Activated T-helper 1 cell treated with anti-CD3 and anti-CD28 coated beads, Interleukin-2, amount 50 U/mL, for 16 hours (primary cell): ENCODE measurements at places on chromosomes 2 and 18.

GRCh38 chr2:69634196-69634821, 9.2 kb downstream of the AAK1 start:
- DNase-seq, result no peak

- no peak for DNase-seq
These were observed 65.0 kb downstream of the NOL4 start for GRCh38 chr18:34159691-34160185.

- no peak for DNase-seq
These were observed 1084.7 kb upstream of the LRRTM1 start for GRCh38 chr2:81389203-81389602.

DNA sequence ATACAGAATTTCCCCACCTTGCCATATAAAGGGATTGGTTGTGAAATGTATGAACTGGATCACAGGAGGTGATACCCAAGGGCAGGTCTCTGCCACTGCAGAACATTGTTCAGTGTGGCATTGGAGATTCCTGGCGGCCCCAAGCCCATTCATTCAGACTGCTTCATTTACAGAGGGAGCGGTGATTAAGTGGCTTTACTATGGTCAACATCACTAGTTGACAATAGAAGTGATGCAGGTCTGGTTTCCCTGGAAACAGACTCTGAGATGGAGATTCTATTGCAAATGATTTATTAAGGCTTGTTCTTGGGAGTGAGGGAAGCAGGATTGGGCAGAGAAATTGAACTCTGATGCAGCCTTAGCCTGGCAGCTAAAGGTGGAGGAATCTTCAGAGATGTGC, 62.4 kb downstream of the ZDBF2 start:
- DNase-seq, result no peak

DNA sequence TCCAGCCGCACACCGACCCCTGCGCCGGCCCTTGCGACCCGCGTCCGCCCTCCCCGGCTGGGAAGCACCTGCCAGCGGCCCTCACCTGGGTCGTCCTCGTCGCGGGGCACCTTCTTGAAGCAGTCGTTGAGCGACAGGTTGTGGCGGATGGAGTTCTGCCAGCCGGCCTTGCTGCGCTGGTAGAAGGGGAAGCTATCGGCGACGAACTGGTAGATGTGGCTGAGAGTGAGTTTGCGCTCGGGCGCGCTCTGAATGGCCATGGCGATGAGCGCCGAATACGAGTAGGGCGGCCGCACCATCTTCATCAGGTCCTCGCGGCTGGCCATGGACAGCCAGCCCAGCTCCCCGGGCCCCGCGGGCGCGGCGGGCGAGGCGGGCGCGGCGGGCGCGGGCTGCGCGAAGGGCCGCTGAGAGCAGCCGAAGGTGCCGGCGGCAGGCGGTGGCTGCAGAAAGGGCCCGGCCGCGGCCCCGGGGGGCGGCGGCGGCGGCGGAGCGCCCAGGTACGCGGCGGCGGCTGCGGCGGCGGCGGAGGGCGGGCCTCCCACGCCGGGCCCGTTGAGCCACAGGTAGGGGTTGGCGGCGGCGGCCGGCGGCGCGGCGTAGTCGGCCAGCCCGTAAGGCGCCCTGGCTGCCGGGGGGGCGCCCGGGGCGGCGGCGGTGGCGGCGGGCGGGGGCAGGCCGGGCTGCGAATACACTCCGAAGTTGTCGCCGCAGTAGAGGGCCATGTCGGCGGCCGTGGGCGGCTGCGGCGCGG, 505 bp downstream of the FOXI3 start:
- no peak for DNase-seq

GRCh38 chr2:215293879-215294278, 18.0 kb upstream of the ATIC start:
- no peak for DNase-seq

GRCh38 chr2:55311444-55311870, 42.4 kb upstream of the MTIF2 start:
- no peak for DNase-seq

GRCh38 chr18:47333926-47334635, 82.6 kb upstream of the SKOR2 start:
- DNase-seq, result no peak

- no peak for DNase-seq
These were observed 72.1 kb upstream of the RGPD5 start for GRCh38 chr2:109722026-109722425.

- no peak for DNase-seq
These were observed 26.1 kb downstream of the LIMS1 start for GRCh38 chr2:108560241-108560811.

GRCh38 chr2:43312755-43313641, 86.6 kb upstream of the ZFP36L2 start:
- no peak for DNase-seq

- DNase-seq, result no peak
These were observed 677.0 kb upstream of the FANCL start for GRCh38 chr2:58918141-58918540.

GRCh38 chr2:46876741-46877384, 38.7 kb downstream of the MCFD2 start:
- no peak for DNase-seq

DNA sequence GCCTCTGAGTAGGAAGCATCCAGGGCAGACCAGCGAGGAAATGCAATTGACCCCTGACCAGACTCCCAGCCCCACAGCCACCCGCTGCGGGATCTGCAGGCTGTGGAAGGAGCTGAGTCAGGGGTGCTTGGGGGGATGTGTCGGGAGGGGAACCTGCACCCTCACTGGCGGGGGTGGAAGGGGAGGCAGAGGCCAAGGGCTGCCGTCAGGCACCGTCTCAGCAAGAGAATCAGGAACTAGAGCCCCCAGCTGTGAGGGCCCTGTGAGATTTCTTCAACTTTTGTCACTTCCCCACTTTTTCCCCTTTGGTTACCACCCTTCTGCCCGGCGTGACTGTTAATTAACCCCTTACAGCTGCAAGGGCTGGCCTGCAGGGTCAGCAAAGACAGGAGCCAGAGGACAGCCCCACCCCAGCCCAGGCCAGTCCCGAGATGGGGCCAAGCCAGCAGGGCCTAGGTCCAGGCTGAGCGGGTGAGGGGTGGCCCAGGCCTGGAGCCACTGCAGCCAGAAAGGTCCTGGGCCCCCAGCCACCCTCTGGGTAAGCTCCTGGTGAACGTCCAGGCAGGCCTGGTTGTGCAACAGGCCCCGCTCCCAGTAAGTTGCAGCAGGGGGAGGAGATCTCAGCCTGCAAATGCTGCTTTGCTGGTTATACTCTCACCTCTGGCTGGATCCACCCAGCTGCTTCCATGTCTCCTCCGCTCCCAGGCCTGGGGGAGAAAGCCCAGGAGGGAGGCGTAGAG, 147.0 kb upstream of the ID2 start:
- DNase-seq, result no peak
